Stimulated activated naive CD4-positive, alpha-beta T cell (primary cell): ENCODE measurements at places on chromosomes 3 and 15.

- no peak for DNase-seq
Observed at GRCh38 chr3:9783954-9784353, 8.3 kb downstream of the TADA3 start.

- DNase-seq: no peak
Observed at GRCh38 chr3:38404286-38404685, 49.4 kb upstream of the ACVR2B start.

DNA sequence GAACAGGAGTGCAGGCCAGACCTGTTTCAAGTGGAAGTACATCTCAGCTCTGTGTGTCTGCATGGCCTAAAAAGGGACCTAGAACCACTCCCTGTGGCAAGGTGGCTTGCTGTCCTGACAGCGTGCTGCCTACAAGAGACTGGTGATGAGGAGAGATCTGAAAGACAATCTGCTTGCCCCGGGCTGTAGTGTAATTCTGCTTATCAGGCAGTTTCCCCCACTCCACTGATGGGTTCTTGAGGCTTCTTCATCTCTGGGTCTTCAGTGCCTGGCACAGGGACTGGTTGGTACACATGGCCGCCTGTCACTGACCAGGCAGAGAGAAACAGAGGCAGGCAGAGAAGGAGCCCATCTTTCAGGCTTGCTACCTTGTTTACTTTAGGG, 57.6 kb downstream of the HEG1 start:
- DNase-seq: no peak

DNA sequence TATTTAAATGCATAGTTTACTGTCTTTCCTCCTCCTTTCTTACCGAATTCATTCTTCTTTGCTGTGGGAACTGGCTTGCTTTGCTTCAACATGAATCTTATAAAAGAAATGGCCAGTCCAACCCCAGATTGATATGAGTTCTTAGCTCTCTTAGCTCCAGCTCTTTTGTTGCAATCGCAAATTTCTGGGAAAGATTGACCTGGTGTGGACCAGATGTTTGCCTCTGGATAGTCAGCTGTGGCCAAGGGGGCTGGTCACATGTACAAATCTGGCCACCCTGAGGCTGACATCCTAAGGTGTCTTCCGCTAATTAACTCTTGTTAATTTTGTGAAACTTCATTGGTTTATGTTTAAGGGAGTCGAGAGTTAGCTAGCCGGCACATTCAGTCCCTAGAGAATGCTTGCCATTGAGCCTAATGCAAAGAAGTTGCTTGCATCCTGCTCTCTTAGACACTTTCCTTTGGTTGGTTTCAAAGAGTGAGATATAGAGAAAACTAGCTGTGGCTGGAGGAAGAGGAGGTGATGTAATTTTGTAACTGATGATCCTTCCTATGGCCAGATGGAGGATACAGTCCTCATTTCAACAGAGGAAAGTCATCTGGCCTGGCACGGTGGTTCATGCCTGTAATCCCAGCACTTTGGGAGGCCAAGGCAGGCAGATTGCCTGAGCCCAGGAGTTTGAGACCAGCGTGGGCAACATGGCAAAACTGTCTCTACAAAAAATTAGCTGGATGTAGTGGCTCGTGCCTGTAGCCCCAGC, 162.4 kb downstream of the ADAMTSL3 start:
- DNase-seq: no peak

- DNase-seq: no peak
Observed at GRCh38 chr15:83063551-83063950, 3.5 kb downstream of the BTBD1 start.

DNA sequence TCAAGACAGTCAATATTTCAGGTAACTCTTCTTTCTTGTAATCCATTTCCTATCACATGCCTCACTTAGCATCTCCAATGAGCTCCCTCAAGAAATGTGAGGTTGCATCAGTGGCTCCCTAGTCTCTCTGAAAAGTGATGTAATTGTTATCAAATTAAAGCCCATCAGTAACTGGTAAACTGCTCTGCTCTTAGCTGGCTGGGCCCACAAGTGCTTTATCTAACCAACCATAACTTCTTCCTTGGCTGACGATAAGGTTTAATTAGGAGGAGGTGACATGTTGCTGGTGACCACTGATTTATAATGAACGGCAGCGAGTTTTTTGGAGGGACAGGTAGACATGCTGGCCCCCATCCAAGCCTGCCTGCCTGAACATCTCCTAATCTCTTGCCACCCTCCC, 79.6 kb downstream of the RTP4 start:
- no peak for DNase-seq

DNA sequence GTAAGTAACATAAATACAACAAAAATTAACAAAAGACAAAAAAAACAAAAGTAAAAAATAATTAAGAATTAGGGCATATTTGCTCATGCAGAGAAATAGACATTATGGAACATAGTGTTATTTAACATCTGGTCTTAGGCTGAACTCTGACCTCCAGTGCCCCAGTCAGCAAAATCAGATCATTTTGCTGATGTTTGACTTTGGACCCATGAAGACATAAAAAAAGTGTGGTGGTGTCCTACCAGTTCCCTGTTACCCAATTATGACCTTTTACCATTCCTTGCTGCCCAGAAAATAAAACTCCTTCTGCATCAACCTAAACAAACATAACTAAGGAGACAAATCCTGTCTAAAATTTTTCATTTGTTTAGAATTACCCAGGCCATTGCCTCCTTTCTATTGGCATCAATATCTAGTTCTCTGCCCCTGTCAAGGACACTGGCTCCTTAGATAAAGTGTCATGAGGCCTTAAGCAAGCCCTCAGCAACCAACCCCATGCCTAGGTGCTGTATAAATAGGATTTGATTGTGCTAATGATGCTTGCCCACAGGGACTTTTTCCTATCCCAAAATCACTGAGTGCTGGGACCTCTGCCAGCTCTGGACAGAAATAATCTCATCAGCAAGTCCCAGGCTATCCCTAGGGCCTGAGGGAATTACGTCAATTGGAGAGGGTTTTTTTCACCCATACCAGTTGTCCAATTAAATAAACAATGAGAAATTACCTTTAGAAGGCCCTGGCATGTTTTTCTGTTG, 334.5 kb upstream of the UMPS start:
- no peak for DNase-seq
